ENCODE measurements at places on chromosomes 12 and 14.

GRCh38 chr12:49809381-49809905, 18.8 kb downstream of the NCKAP5L start:
- DNase-seq: no peak

GRCh38 chr12:101116911-101117310, 93.1 kb downstream of the SLC5A8 start:
- no peak for DNase-seq

GRCh38 chr12:47722136-47722834, 3.0 kb downstream of the ENDOU start:
- DNase-seq: no peak

- DNase-seq: no peak
Measured at GRCh38 chr14:81199084-81199483, 21.7 kb downstream of the GTF2A1 start.

- DNase-seq: no peak
Measured at GRCh38 chr12:12079291-12079690, 8.6 kb downstream of the BCL2L14 start.

GRCh38 chr12:12474931-12475795, 87.5 kb downstream of the DUSP16 start:
- no peak for DNase-seq

DNA sequence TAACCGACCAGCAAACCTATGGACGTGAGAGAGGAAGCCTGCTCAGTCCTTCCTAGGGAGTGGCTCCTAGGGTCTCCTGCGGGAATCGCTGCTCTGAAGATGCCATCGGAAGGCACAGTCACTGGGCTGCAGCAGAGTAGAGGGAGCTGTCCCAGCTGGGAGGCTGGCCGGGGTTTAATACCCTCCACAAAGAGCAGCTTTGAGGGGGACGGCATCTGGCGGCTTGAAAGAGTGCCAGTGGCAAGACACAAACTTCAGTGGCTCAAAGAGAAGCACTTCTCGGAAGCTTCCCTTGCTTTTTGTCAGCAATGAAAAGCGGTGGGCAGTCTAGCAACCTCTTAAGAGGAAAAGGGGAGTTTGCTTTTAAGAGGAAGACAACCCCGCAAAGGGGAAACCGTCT, 114.6 kb downstream of the TMEM132C start:
- no peak for DNase-seq

DNA sequence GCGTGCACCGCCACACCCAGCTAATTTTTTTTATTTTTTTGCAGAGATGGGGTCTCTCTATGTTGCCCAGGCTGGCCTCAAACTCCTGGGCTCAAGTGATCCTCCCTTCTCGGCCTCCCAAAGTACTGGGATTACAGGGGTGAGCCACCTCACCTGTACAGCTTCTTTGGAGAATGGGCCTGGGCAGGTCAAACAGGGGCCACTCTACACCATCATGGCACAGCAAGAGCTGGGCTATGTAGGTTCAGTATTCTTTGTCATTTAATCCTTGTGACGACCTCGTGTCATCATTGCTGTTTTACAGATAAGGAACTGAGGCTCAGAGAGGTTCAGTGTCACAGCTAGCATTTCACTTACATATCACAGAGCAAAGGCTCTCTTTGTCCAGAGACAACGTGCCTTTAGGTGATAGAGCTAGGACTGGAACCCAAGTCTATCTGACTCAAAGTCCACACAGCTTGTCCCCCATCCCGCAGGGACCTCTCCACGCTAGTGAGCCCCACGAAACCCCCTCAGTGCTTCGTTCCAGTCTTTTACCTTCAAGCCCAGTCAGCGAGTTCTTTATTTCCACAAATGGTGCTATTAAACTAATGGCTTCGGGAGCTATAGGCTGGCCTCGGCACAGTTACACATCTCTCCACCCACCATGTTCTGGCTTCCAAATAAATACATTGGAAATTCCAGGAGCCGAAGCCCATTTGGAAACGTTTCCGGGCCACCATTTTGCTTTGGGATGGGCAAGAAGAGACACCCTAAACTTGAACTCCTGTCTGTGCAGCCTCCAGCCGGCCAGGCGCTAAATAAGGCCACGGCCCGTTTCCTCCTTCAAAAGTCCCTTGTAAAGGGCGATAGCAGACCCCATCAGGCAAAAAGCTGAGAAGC, 660 bp upstream of the MAP1LC3B2 start:
- no peak for DNase-seq

DNA sequence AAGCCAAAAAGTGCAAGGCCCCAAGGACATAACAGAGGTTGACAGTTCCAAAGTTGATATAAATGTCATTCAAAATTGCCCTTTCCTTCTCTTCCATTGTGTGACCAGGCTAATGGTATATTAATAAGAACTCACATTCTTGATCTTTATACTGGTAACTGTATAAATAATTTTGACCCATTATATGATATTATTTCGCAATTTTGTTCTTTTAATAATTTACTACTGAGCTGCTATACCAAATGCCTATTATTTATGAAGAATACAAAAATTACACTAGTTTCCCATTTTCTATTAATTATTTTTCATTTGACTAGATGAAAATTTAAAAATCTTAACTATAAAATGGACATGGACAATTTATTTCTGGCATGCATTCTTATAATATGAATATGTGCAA, 370.2 kb downstream of the SOX5 start:
- no peak for DNase-seq

GRCh38 chr12:121786440-121786825, 7.1 kb downstream of the RHOF start:
- DNase-seq: no peak

GRCh38 chr12:2686280-2686646, 108.5 kb upstream of the FKBP4 start:
- no peak for DNase-seq

GRCh38 chr12:89882050-89882449, 173.4 kb upstream of the ATP2B1 start:
- DNase-seq: no peak

- DNase-seq: no peak
Measured at GRCh38 chr12:54126029-54126695, 62.6 kb downstream of the SMUG1 start.

- no peak for DNase-seq
Measured at GRCh38 chr12:3470296-3470695, 20.7 kb upstream of the PRMT8 start.

- no peak for DNase-seq
Measured at GRCh38 chr12:13691598-13691997, 289.8 kb downstream of the GRIN2B start.

DNA sequence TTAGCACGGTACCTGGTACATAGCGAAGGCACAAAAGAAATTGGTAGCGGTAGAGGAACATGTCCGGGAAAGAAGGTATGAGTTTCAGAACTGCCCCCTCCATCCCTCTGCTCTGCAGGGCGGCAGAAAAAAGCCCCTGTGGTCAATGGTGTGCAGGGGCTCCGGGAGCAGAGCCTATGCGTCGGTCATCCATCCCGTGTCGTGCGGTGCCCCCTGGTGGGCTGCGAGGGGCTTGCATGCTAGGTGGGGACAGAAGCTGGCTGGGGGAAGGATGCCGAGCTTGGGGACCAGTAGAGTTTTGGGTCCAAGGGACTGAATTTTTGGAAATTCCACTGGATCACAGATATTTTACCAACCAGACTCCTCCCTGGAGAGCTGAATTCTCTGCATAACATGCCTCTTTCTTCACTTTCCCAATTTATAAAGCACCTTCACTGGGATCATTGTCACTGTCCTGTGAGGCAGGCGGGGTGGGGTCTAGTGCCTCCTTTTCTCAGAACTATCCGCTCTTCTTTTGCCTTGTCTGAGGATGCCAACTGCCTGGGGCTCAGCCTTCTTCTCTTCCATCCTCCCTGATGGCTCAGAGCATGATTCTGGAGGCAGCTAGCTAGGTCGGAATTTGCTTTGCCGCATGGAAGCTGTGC, 148.7 kb downstream of the SMOC1 start:
- peak; percentile 33 for DNase-seq

GRCh38 chr12:69131077-69131476, 108.3 kb upstream of the CPSF6 start:
- DNase-seq: no peak

GRCh38 chr14:20997564-20997963, 1.5 kb upstream of the SLC39A2 start:
- DNase-seq: no peak

DNA sequence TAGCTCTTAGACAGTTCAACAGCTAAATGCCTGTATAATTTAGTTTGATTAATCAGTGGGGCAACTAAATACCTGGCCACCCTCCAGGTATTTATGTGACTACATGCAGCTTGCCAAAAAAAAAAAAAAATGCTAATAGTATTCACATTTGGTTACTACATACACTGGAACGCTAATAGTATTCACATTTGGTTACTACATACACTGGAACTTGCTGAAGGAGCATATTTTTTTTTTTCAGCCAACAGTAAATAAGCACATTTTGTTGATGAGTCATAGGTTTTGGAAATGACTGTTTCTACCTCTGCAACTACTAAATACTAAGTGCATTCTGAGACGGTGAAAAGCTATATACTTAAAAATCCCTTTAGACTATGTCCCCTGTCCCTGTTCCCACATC, 1172.3 kb downstream of the LRFN5 start:
- DNase-seq: no peak

- no peak for DNase-seq
Measured at GRCh38 chr14:49193332-49194065, 392.7 kb downstream of the RPS29 start.

- no peak for DNase-seq
Measured at GRCh38 chr12:93857279-93857938, 180.2 kb downstream of the CRADD start.

GRCh38 chr14:85344847-85345570, 184.9 kb upstream of the FLRT2 start:
- DNase-seq: no peak

GRCh38 chr12:109943811-109944210, 43.7 kb downstream of the TCHP start:
- no peak for DNase-seq

- no peak for DNase-seq
Measured at GRCh38 chr14:54590481-54590880, 23.6 kb downstream of the SAMD4A start.

DNA sequence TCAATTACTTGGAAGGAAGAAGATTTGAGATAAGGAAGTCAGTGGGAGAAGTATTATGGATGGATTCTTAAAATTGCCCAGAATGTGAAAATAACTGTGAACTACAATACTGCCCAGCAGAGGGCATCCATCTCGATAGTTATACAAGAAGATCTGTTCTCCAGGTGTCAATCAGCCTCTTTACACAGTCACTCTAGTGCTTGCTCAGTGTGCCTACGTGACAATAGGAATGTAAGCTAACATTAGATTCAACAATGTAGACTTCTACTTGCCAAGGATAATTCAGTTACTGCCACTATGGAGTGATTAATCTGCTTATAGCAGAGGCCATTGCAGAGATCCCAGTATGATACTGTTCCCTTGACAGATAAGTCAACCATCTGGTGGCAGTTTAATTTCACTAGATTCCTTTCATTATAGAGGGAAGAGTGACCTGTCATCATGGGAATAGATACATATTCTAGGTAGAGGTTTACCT, 10.6 kb upstream of the MAP4K5 start:
- no peak for DNase-seq

DNA sequence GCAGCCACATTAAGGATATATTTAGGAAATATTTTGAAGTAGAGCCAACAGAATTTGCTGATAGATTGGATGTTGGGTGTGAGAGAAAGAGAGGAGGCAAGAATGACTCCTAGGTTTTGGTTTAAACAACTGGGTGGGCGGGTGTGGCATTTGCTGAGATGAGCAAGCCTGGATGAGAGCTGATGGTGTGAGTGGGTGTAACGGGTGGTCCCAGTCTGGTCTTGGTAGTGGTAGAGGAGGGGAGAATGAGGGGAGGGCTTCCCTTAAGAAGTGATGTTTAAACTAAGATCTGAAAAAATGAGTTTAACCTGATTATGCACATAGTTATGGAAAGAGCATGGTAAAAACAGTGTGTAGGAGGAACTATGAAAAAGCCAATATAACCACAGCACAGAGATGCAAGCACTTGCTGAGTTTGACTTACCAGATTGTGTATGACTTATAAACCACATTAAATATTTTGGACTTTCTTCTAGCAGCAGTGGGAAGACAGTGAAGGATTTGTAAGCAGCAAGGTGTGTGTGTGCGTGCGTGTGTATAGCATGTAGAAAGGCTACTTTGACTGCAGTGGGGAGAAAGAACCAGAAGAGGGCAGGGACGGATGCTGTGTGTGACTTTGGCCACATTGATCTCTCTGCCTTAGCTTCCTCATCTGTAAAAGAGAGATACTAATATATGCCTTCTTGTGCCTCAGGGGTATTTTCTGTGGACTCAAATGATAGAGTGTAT, 139.7 kb downstream of the PRIMA1 start:
- no peak for DNase-seq

GRCh38 chr12:20620261-20620660, 74.9 kb upstream of the SLCO1C1 start:
- DNase-seq: no peak

DNA sequence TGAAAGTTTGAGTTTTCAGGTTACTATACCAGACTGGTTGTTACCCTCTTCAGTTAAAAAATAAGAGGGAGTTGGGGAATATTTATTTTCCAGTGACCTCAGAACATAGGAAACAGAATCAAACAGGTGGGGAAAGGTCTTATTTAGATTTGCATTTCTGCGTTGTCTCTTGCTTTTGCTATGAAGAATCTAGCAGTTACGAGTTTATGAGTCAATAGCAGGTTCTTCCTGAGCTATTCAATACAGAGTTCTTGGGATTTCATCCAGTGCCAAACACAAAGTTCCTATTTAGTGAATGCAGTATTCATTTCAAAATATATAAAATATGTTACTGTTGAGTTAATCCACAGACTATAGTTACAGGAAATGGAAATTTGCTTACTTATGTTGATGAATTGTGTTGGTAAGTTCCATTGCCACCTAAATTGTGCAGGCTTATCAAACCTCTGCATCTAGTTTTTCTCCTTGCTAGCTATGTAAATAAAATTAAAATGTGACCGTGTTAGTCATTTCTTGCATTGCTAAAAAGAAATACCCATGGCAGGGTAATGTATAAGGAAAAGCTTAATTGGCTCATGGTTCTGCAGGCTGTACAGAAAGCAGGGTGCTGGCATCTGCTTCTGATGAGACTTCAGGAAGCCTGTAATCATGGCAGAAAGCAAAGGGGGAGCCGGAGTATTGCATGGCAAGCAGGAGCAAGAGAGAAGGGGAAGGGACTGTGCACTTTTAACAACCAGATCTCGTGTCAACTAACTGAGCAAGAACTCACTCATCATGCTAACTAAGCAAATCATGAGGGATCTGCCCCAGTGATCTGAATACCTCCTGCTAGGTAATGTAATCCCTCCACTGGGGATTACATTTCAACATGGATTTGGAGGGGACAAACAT, 110.2 kb downstream of the KTN1 start:
- DNase-seq: no peak

DNA sequence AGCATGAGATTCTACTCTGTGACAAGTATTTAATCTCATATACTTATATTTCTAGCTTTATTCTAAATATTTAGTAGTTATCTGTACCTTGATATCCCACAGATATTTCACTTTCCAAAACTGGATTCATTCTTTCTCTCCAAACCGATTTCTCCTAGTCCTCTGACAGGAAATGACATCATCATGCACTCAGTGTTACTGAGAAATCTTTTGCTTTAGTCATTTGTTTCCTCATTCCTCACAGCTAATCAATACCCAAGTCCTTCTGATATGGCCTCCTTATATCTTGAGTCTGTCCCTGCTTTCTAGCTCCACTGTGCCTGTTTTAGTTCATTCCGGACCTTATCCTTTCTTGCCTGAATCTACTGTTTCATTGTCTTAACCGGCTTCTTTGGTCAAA, 39.4 kb upstream of the E2F7 start:
- DNase-seq: no peak

- no peak for DNase-seq
Measured at GRCh38 chr12:31655208-31655607, 4.3 kb upstream of the ETFBKMT start.

All from stimulated activated CD8-positive, alpha-beta memory T cell treated with anti-CD3 and anti-CD28 coated beads, Interleukin-15, amount 100 ng/mL, for 1 hour (primary cell).